ENCODE measurements at places on chromosomes 12 and 14.

DNA sequence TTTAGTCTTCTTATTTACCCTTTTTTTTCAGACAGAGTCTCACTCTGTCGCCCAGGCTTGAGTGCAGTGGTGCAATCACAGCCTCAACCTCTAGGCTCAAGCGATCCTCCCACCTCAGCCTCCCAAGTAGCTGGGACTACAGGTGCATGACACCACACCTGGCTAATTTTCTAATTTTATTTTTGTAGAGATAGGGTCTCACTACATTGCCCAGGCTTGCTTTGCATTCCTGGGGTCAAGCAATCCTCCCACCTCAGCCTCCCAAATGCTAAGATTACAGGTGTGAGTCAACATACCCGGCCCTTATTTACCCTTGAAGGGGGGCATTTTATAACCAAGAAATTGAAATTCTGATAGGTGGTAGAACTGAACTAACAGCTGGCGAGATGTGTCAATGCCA is 21.0 kb downstream of the HECTD4 start:
- no peak for DNase-seq

GRCh38 chr12:43309959-43310358 is 242.0 kb downstream of the ADAMTS20 start:
- no peak for DNase-seq

GRCh38 chr14:91299121-91300115 is 54.9 kb upstream of the GPR68 start:
- DNase-seq, result no peak

- no peak for DNase-seq
Observed at GRCh38 chr12:10018386-10018785, 8.0 kb downstream of the CLEC12B start.

- no peak for DNase-seq
Observed at GRCh38 chr12:89994911-89995310, 286.3 kb upstream of the ATP2B1 start.

- no peak for DNase-seq
Observed at GRCh38 chr14:89293314-89293916, 123.6 kb downstream of the FOXN3 start.

GRCh38 chr14:68365228-68365627 is 427.6 kb downstream of the ZFP36L1 start:
- DNase-seq, result no peak
